BJ (cell line): ENCODE measurements at places on chromosomes 3 and 15. TPM values are rescaled to one million over a fixed set of nuclear protein-coding genes. Genes with fewer than 3 reads are reported as not detected.

Gene SNTN
- polyA plus RNA-seq, result not detected in 2 replicates

Gene GLDN
- polyA plus RNA-seq, result 0.21 and 0.37 TPM in 2 replicates

Gene TTC21A
- polyA plus RNA-seq, result 2.3 and 3.1 TPM in 2 replicates

GRCh38 chr3:28951772-28952556 is 328.9 kb upstream of the RBMS3 start:
- no peak for DNase-seq

DNA sequence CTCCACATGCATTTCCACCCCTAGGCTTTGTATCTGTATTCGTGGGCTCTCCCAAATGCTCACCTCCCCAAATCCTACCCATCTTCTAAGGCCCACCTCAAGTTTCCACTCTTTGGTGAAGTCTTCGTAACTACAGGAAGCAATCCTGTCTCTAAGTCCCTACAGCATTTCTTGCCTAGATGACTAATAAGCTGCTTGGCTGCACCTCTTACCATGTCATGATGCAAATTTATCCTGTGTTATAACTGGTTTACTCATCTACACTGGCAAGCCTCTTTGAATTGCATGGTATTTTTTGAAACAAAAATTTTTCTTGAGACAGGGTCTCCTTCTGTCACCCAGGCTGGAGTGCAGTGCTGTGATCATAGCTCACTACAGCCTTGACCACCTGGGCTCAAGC is 73.3 kb downstream of the SETMAR start:
- DNase-seq, result no peak

GRCh38 chr15:101062471-101063171 is 143.5 kb downstream of the LRRK1 start:
- DNase-seq, result no peak

DNA sequence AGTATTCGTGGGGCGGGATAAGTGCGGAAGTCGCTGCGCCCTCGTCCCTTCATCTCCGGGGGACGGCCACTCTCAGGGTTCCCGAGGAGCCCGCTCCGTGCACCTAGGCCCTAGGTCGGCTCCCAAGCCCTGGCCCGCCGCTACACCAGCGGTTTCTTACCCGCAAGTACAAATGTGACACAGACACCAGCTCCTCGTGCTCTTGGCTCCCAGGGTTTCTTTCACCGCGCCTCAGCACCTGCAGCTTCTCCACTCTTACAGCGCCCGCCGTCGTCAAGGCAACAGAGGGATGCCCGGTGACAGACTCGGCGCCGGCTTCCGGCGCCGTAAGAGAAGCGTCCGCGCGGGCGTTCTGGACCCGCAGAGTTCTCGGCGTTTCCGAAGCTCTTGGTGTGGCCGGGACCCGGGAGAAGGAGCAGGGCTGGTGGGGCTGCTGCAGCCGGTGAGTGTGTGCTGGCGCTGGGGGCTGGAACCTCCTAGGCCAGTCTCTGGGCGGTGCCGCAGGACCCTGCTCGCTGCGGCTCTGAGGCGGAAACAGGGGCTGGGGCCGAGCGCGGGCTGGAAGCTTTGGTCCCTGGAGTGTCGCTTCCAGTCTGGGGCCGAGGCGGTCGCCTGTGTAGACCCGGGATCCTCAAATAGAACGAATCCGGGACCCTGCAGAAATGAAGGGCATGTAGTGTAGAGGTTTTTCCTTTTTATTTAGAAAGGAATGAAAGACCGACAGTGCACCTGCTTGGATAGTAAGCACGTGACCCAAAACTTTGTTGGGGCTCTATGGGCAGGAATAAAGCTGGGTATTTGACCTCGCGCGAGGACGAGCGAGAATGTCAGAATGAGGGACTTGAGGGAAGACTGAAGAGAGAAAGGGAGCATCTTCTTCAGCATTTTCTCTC is 155.4 kb upstream of the GOLGA6L4 start:
- no peak for DNase-seq

- DNase-seq, result peak; percentile 80
These were observed 7.1 kb upstream of the LMOD3 start for GRCh38 chr3:69129531-69129930.
